ENCODE measurements at places on chromosomes 7 and 10.

- DNase-seq, result no peak
Measured at GRCh38 chr10:13705526-13706174, 118.9 kb downstream of the PRPF18 start.

DNA sequence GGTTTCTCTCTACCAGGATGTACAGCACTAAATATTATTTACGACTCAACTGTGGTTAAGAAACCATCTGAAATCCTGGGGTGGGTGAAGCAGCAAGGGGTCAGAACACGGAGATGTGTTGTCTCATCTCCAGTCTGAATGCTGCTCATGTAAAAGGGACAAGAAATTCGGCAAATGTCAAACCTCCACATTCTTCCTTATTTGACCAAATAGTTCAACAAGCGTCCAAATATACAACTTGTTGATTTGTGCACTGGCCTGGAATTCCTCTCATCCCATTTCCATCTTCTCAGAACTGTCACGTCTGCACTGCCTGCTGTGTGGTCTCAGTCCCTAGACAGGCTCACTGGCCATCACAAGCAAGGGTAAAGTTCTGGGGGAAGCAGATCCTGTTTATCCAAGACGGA lies 520.0 kb downstream of the PARD3 start:
- DNase-seq, result no peak

- no peak for DNase-seq
Measured at GRCh38 chr7:90587766-90588165, 8.4 kb upstream of the CDK14 start.

- DNase-seq, result no peak
Measured at GRCh38 chr10:58641095-58641531, 128.4 kb downstream of the BICC1 start.

- DNase-seq, result no peak
Measured at GRCh38 chr10:31166606-31167005, 134.9 kb upstream of the ZNF438 start.
